ENCODE measurements at places on chromosomes 2 and 18.

DNA sequence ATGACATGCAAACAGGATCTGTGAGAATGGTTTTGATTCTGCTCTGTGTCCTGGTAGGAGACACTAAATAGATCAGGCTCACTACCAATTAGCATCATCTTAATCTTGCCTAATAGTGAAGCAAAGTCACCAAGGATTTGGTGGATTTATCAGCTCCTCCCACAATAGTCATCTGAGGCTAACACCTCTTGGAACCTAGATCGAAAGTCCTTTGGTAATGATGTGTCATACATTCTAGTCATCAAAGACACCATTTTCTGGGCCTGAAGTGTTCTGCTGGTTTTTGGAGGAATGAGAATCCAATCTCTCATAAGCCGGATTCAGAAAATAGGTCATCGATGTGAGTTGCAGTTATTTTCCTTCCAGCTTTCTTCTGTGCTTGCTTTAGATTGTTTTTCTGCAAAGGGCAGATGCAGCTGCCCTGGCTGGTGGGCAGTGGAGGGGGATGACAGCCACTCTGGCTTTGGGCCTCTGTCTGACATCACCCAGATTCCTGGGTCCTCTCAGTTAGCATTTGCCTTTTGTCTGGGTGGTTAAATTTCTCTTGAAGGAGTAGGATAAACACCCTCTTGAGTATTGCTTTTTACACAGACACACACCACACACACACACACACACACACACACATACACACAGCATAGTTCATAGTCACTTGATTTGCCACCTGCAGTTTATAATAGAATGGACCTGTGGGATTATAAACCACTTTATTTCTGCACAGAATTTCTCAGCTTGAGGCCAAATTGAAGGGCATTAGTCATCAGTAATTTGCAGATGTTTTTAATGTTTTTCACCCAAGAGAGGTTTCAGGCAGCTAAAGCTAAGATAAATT lies at the start of gene MYO3B:
Gene MYO3B, plus strand, starts transcription at position 198 of the 832 bp plus-strand sequence. Its CDS starts 141 bp downstream, at position 339.
- no peak for DNase-seq

GRCh38 chr2:144681389-144681788 lies 161.5 kb upstream of the ZEB2 start:
- no peak for DNase-seq

GRCh38 chr2:216633616-216634369 lies 573 bp downstream of the IGFBP2 start:
- DNase-seq = no peak

GRCh38 chr2:170121689-170122088 lies 56.3 kb upstream of the MYO3B start:
- DNase-seq = no peak

GRCh38 chr2:152558158-152558984 lies 158.9 kb downstream of the PRPF40A start:
- no peak for DNase-seq

DNA sequence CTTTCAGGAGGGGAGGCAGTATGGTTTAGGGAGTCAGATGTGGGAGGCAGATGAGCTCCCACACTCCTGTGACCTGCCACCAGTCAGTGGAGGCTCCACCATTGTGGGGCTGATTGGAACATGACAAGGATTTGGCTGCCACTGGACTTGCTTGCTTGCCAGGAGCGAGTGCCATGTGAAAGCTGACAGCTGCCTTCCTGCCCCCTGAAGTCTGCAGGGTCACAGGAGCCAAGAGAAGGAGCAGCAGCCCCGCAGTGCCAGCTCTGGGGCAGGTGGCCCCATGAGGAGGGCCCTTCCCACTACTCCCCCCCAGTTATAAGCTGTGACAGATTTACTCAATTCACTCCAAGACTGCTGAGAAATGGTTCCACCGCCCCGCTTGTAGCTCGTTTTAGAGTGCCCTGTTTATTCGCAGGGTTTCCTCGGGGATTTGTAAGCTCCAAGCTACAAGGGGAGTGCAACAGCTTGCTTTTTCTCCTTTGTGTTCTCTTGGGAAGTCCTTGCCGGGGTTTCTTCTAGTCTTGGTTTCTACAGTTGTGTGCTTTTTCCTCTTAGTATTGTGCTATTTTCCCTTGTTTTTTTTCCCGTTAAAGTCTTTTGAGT lies 414.3 kb downstream of the MEIS1 start:
- DNase-seq = no peak

DNA sequence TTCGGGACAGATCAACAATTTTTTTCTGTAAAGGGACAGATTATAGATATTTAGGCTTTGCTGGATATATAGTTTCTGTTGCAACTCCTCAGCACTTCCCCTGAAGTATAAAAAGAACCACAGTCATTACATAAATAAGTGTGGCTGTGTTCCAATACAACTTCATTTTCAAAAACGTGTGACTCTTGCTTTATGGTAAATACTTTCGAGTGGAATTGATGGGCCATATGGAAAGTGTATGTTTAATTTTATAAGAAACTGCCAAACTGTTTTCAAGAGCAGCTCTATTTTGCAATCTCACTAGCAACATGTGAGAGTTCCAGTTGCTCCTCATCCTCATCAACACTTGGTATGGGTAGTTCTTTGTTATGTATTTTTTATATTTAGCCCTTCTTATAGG lies 370.9 kb downstream of the PLCL1 start:
- no peak for DNase-seq

GRCh38 chr18:61580046-61580445 lies 246.8 kb downstream of the CDH20 start:
- DNase-seq = no peak

DNA sequence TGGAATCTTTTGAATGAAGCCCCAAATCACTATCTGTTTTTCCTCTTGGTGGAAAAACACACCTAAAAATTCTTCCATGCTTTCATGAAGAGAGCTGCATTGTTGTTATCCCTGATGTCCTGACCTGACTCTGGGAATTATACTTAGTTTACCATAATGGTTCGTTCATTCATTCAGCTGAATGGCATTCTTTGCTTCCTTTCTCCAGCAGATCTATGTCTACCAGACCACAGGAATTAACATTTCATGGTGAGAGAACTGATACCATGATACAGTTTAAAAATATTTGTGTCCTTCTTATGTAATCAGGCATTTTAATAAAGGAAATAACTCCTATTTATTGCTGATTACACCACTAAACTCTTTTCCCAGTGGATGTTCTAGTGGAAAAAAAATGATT lies 11.1 kb upstream of the SLC4A10 start:
- no peak for DNase-seq

DNA sequence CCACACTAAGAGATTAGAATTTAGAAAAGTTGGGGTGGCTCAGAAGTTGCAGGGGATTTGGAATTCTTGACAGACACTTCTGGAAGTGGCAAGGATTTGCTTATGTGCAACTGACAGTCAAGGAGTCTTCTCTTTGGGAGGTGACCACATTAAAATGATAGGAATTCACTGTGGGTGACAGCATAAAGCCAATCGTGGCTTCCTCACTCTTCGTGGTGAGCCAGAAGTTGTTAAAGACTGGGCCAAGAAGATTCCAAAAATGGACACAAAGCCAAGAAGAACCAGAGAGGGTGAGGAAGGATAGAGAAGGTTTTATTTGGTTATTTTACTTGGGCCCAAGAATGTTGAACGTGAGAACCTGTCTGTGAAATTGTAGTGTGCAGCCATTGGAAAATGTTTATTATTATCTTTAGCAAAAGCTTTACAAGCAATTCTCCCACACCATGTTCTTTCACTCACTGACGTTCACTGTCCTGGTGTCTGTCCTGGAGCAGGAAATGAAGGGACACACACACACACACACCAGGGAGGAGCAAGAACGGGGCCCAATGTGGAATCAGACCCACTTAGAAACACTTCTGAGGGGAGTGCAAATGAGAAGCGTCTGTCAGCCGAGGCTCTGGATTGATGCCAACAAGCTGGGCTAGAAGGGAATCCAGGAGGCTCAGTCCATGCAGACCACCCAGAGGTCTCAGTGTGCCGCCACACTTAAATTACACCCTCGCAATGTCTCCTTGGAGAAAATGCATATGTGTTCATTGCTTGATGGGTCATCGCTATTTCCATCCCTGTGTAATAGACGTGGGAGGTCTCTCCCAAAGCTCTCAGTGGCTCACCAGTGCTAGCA lies 37.2 kb downstream of the STEAP3 start:
- no peak for DNase-seq

DNA sequence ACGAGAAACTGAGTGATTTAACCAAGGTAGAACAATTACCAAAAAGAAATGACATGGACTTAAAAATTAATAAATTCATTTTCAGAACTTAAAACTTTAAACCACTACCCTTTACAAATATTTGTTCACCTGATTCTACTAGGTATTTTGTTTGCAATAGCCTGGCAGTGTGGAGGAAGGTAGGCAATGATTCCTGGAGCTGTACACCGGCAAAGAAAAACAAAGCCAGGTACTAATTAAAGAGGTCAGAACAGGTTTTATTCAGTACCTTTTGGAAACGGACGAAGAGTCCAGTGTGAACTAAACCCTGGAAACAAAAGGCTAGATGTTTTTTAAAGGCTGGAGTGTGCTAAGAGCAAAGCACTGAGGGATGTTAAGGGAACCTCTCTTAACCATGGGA lies 561.3 kb upstream of the FSHR start:
- no peak for DNase-seq

DNA sequence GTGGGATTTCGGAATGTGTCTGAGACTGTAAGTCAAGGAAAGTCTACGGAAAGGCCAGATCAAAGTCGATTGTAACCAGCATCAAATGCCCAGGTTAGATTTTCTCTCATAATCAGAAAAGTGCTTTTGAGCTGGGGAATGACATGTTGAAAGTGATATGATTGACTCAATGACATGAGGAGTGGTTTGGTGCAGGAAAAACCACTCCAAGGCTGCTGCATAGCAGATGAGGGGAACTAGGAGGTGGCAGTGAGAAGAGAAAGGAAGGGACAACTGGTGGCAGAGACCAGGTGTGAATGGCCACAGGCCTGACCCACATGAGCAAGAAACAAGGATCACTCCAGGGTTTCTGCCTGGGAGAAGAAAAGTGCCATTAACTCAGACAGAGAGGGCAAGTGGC lies 822 bp downstream of the SLC35F6 start:
- DNase-seq = no peak

DNA sequence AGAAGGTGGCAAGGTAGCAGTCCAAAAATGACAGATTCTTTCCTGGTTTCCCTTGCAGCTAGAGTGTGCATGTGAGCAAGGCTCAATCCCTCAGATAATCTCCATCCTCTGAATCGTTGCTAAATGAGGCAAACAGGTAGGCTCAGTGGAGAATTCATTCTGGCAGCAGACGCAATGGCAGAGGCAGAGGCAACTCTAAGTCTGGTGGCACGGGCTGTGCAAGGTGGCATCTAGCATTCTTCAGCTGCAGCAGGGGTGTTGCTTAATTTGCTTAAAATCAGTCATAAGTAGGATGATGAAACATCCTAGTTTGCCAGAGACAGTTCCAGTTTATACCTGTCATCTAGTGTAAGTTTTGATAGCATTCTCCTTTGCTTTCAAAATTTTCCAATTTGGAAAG lies 391.1 kb upstream of the MEX3C start:
- DNase-seq = no peak

DNA sequence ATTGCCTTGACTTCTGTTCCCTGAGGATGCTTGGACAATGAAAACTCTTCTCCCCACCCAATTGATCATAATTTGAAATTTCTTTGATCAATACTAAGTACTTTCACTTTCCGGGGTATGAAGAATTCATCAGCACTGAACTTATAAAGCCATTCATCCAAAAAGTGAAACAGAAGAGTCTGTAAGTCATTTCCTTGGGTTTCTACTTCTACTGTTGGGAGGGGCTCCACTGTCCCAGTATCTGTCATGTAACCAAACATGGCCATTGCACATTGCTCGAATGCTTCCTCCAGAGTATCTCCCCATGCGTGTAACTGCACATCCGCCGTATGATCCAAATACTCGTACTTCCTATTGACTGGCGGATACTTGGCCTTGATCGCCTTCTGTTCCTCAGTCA lies 30.3 kb downstream of the NCL start:
- DNase-seq = no peak

DNA sequence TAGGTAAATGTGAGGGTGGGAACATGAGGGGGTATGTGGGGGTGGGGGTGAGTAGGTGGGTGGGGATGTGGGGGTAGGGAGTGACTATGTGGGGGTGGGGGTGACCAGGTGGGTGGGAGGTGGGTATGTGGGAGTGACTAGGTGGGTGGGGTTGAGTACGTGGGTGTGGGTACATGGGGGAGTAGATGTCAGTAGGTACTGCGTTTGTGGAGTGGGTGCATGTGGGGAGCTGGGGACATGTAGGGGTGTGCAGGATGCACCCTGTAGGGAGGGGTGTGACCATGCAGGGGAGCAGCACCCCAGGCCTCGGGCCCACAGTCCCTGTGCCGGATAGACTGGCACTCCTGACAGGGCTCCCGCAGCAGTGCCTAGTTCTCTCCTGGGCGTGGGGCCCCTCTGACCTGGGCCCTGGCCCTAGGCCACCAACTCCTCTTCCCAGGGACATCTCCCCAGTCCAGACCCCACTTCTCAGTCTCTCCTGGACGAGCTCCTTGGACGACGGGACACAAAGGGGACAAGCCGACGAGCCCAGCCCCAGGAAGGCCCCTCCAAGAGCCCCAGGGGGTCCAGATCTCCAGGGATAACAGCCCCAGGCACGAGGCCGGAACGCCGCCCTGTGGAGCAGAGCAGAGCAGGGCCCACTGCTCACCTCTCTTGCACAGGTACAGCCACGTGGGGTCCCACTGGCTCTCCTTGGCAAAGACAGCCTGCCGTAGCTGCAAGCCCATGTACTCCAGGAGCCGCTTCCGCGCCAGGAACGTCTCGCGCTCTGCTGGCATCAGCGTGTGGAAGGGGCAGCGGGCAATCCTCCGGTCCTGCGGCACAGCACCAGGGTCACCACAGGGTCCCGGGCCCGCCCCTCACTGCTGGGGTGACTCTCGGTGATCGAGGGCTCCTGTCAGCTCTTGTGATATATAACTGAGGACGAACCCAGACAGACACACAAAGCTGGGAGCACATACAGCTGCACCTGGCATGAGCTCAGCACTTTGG lies 58.2 kb downstream of the ANKMY1 start:
- no peak for DNase-seq

DNA sequence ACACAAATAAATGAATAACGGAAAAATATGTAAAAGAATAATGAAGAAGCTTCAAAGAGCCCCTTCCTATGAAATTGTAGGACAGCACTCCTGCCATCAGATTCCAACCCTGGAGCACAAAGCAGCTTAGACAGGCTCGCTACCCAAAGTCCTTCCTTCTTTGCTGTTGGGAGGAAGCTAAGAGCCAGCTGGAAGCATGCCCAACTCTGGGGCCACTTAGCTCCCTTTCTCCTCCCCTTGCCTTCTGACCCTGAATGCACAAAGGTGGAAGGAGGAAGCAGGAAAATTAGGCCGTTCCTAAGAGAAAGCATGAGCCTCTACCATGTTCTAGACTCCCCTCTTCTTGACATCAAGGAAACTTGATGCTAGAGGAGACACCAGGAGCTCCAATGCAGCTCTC lies 700.8 kb downstream of the RNF144A start:
- no peak for DNase-seq

GRCh38 chr2:236607471-236608187 lies 38.0 kb downstream of the ACKR3 start:
- DNase-seq = no peak

DNA sequence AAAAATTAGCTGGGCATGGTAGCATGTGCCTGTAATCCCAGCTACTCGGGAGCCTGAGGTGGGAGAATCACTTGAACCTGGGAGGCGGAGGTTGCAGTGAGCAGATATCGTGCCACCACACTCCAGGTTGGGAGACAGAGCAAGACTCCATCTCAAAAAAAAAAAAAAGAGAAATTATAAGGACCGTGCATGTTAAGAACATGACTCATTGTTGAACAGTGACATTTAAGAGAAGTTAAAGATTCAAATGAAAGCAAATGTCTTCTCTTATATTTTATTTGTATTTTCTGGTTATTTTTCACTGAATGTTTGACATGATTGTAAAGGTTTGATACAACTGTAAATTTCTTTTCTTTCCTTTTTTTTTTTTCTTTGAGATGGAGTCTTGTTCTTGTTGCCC lies 69.6 kb downstream of the APLF start:
- no peak for DNase-seq

- DNase-seq = no peak
Observed at GRCh38 chr2:98483257-98483861, 38.7 kb downstream of the INPP4A start.
